CD14-positive monocyte (primary cell): ENCODE measurements at places on chromosomes 2 and 18.
A peak's percentile ranks its signal among the peaks of the same experiment; 100 is the strongest.

- DNase-seq, result no peak
These were observed 191.2 kb downstream of the NCKAP5 start for GRCh38 chr2:133377021-133377481.

DNA sequence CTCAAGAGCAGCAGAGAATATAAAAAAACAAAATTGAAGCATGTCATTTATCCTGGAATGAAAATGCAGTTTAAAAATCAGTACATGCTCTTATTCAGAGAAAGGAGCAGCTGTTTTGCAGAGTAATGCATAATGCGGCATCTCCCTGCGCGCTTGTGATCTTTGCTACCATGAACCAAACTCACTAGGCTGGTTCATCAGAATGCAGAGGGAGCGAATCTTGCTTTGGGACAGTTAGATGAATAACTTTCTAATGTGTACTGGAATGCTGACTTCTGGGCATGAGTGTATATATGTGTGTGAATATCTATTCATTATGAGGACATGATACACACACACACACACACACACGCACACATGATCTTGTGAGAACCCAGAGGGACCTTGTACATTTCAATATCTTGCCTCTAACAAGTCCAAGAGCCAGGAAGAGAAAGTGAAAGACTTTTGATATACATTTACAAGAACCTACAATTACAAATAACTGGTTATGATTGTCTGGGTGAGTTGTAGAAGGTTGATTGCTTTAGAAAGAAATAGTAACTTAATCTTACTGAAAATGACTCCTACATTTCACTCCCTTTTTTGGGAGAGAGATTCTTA is 54.1 kb upstream of the THOC1 start:
- DNase-seq, result peak; percentile 20

- DNase-seq, result no peak
These were observed 264.9 kb upstream of the CCDC68 start for GRCh38 chr18:55224086-55224625.

GRCh38 chr18:10579079-10579867 is 53.4 kb downstream of the NAPG start:
- DNase-seq, result no peak

DNA sequence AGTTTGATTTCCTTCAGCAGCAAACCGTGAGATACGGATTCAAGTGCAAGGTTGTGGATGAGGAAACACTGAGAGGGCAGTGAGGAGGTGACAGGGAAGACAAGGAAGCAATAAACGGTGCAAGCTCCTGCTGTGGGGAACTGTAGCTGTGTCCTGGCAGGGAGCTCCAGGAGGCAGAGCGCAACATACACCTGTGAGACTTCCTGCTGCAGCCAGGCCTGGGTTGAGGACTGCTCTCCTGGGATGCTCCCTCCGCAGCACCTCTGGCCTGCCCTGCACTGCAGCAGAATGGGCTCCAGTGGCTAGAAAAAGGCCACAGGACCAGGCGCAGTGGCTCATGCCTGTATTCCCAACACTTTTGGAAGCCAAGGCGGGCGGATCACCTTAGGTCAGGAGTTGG is 85.5 kb downstream of the MRO start:
- DNase-seq, result no peak

GRCh38 chr2:9278439-9278838 is 71.8 kb downstream of the ASAP2 start:
- DNase-seq, result no peak

- no peak for DNase-seq
These were observed 291.5 kb upstream of the KLHL29 start for GRCh38 chr2:23093513-23093912.

DNA sequence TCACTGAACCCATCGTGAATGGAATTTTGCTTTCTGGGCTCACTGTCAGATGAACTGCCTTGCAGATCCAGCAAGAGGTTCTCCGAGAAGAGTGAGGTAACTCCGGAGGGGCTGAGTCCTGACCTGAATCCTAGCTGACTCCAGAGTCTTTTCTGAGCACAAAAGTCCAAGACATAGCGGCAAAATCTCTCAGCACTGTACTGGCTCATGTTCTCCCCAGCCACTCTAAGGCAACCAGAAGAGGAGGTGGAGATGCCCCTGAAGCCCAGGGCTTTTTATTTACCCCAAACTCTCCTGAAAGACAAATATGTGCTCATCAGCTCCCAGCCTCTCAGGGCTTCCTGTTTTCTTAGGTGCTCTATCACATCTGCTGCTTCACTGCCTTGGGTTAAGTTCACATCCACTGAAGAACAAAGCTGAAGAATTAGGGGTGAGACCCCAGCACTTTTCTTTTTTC is 221.8 kb downstream of the MREG start:
- DNase-seq, result peak; percentile 35

- no peak for DNase-seq
These were observed 120.8 kb downstream of the ESCO1 start for GRCh38 chr18:21479721-21480120.

DNA sequence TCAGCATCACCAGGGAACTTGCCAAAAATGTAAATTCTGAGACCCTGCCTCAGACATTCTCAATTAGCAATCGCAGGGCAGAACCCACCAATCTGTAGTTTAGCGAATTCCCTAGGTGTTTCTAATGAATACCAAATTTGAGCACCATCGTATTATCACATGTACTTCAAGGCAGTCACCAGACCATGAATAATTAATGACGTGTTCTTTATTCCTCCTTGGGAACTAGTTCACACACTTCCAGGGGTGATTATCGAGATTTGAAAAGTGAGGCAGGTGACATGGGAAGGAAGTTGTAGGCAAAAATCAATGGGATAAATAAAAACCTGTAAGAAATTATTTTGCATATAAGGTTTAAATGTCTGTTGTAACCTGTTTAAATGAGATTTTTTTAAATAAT is 102.5 kb upstream of the CRIM1 start:
- DNase-seq, result no peak

DNA sequence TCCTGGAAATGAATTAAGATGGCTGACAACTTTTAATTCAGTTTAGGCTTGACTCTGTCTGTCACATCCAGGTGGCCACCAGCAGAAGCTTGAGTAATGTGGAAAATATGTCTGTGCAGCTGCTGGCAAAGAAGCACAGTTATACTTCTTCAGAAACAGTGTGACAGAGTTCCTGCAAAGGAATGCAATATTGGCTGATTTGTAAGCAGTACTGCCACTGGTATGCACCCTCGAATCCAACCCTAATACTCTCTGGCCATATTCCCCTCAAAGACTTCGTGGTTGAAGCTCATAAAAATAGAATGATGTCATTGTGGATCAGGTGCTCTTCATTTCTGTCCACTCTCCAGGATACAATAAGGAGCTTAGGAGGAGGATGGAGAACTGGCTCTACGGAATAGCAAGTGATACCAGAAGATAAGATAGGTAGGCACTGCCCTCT is 86.2 kb downstream of the METTL8 start:
- no peak for DNase-seq

GRCh38 chr18:79637921-79638909 is 41.4 kb upstream of the CTDP1 start:
- DNase-seq, result no peak

- DNase-seq, result no peak
These were observed 235.2 kb downstream of the TDRD15 start for GRCh38 chr2:21358976-21359375.

GRCh38 chr2:36653967-36654694 is 42.4 kb upstream of the VIT start:
- DNase-seq, result no peak

DNA sequence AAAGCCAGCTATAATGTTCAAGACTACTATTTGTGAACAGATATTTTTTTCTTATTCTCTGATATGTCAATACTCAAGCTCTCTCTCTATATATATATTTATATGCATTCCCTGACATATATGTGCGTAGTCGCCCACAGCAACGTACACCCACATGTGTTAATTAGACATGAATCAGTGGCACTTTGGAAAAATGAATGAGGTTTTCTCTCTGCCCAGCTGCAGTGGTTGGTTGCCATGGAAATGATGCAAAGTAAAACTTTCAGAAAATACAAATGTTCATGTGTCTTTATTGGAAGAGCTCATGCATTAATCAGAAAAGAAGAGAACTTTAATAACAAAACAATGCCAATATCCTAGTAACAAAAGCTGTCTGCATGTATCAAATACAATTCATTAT is 34.7 kb downstream of the UNC80 start:
- no peak for DNase-seq

DNA sequence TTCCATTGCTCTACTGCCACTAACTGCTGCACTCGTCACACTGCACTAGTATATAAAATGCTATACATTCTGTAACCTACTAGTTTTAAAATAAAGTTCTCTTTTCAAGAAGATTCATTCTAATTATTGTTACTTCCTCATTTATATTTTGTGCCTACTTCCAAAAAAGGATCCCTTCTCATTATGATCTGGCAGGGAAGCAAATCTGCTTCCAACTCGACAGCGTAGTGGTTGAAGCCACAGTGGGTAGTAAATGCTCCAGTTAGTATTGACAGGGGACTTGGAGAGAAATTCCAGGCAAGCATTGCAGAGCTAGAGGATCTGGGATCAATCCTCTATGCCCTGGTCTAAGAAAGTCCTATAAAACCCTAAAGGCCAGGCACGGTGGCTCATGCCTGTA is 53.3 kb upstream of the AP1S3 start:
- no peak for DNase-seq

DNA sequence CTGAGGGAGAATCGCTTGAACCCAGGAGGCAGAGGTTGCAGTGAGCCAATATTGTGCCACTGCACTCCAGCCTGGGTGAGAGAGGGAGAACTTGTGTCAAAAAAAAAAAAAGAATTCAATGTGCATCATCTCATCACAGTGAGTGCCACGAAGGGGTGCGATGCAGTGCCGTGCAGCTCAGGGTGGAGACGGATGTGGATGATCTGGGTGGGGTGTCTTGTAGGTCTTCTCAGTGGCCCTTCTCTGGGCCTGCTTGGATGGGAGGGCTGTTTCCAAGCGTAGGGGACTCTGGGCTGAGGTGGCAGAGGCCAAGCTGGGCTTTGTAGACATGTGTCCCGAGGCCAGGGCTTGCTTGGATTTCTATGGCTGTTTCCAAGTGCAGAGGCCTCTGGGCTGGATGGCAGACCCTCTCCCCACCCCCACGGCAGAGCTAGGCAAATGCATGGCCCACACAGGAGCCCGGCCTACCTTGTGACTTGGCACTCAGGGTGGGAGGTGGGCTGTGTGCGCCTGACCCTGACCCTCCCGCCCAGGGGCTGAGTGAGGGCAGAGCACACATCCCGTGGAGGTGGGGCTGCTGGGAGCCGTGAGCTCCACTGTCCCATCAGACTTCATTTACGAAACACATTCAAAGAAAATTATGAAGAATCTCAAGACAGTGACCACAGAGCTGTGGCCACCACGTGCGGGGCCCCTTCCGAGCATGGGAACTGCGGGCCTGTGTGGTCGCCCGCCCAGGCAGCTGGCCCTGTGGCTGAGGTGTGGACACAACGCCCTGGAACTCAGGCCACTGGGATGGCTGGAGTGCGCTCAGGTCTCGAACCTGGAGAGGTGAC is 76.4 kb downstream of the ASB1 start:
- no peak for DNase-seq

DNA sequence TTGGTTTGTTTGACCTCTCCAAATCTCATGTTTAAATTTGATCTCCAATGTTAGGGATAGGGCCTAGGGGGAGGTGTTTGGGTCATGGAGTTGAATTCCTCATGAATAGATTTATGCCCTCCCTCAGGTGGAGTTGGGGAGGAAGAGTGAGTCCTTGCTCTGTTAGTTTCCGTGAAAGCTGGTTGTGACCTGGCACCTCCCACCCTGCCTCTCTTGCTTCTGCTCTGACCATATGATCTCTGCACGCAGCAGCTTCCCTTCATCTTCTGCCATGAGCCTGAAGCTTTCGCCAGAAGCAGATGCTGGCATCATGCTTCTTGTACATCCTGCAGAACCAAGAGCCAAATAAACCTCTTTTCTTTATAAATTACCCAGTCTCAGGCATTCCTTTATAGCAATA is 231.6 kb upstream of the ERBB4 start:
- DNase-seq, result no peak

GRCh38 chr2:39059366-39059952 is 61.4 kb downstream of the SOS1 start:
- peak; percentile 16 for DNase-seq

GRCh38 chr2:234446404-234447076 is 50.3 kb downstream of the ARL4C start:
- DNase-seq, result peak; percentile 97

DNA sequence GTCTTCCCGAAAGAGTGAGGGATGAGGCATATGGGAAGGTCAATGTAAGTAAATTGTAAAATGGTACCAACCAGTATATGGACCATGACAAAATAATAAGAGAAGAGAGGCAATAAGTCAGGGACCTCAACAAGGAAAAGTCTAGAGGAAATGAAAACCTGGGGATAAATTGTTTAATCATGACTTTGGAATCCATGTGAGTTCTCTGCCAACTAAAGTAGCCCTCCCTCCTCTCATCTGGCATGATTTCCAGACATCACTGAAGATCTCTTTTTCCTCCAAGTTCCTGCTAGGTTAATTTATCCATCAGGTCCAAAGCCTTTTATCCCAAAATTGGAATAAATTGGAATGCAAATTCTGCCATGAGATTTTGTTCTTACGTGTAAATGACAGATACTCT is 417.9 kb downstream of the NRXN1 start:
- no peak for DNase-seq

- peak; percentile 89 for DNase-seq
These were observed 1.6 kb upstream of the MYL12A start for GRCh38 chr18:3245853-3246634.

DNA sequence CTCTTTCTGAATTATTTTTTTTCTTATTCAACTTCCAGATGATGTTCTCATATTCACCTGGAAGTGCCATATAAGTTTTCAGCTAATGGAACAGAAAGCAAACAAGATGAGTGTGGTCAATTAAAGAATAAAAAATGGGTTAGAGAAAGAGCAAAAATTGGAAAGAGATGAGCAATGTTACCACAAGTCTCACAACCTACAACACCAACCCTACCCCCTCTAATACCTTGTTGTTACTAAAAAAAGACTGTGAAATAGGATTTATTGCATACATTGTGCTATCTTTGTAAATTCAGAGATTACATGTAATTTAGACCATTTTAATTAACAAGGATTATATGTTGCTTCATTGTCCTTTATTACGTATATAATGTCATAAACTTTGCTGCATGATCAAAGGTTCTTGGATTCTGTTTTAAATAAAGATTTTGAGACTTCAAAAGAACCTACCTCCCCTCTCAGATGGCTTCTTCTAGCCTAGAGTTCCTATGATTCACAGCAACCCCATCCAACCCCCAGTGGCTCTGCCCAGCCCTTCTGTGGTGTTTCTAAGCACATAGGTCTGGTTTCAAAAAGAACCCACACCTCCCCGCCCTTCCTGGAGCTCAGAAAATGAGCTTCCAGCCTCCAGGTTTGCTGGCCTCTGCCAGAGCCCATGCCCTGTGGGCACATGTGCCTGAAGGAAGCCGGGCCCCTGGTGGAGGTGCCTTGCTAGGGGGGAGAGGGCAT is 24.7 kb downstream of the LGALSL start:
- no peak for DNase-seq

- peak; percentile 84 for DNase-seq
These were observed 118.2 kb downstream of the SPTBN1 start for GRCh38 chr2:54574107-54574859.
